ENCODE measurements at places on chromosomes 5 and 9.
A peak's percentile ranks its signal among the peaks of the same experiment; 100 is the strongest.

DNA sequence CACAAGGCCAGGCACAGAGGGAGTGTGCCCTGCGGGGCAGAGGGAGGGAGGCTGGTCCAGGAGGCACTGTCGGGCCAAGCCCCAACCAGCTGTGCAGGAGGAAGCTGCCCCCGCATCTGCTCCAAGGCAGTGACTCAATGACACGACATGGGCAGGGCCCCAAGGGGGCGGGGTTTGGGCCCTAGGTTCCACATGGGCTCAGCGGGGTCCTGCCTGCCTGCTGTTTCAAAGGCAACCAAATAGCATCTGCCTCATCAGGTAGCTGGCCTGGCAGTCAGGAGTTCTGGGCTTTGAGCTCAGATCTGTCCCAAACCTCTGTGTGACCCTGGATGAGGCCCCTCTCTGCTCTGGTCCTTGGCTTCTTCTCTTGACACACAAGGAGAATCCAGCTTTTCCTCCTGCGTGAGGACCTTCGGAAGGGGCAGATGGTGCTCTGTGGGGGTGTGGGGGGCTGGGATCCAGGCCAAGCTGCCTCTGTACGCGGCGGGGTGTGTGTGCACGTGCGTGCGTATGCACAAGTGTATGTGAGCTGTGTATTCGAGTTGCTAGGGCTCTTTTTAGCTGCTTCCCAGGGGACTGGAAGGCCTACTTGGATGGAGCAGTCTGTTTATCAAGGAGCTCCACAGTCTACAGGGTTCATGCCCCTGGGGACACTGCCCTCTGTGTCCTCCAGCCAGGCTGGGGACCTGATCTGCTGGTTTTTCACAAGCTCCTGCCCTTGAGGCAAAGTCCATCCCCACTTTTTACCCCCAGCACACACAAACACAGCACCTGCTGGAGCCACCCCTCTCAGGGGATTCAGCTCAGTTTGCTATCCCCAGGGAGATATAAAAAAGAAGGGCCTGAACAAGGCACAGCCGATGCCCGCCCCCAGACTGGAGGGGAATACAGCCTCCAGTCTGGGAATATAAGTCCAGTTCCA, 138.9 kb downstream of the RGS3 start:
- DNase-seq = no peak

DNA sequence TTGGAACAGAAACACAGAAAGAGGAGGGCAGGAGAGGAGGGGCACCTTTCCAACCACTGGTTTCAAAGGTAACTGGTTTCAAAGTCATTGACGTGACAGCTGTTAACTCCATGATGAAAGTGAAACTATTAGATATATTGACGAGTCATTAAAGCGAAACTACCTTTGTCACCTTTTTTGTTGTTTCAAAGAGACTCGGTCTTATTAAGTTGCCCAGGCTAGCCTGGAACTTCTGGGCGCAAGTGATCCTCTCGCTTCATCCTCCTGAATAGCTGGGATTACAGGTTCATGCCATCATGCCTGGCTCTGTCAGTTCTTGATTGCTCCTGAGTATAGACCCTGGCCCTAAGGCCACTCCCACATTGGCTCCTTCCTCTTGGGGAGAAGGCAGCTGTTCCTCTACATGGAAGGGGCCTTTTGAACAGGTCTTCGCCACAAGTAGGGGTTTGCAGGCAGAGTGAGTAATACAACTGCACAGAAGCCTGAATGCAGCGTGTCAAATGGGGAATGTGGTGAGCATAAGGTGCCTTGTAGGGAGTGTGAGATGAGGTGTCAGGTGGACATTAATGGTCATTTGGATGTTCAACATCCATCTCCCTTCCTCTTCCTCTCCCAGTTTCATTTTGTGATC, 3.4 kb upstream of the F12 start:
- DNase-seq = no peak

GRCh38 chr5:146902471-146902870, 23.9 kb upstream of the PPP2R2B start:
- no peak for DNase-seq

- DNase-seq = no peak
These were observed 43.5 kb upstream of the PJA2 start for GRCh38 chr5:109453251-109453650.

GRCh38 chr9:21592063-21592338, 109.9 kb upstream of the IFNE start:
- no peak for DNase-seq

DNA sequence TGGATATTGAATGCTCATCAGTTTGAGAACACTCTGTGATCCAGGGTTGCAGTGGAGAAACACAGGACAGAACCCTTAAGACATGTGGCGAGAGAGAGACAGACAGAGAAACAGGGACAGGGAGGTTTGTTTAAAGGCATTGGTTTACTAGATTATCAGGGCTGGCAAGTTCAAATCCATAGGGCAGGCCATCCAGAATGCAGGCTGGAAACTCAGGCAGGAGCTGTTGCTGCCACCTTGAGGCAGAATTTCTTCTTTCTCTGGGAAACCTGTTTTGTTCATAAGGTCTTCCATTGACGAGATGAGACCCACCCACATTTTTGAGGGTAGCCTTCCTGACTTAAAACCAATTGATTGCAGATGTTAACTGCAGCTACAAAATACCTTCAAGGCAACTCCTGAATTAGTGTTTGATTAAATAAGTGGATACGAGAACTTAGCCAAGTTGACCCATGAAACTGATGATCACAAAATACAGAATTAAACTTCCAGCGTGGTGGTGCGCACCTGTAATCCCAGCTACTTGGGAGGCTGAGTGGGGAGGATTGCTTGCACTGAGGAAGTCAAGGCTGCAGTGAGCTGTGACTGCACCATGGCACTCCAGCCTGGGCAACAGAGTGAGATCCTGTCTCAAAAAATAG, 55.9 kb downstream of the NSUN2 start:
- no peak for DNase-seq

- no peak for DNase-seq
These were observed at the start of gene PALM2AKAP2 for GRCh38 chr9:109779711-109780452. Gene PALM2AKAP2, plus strand, starts transcription at chr9:109780198. Its CDS starts 291 bp downstream, at chr9:109780489.

DNA sequence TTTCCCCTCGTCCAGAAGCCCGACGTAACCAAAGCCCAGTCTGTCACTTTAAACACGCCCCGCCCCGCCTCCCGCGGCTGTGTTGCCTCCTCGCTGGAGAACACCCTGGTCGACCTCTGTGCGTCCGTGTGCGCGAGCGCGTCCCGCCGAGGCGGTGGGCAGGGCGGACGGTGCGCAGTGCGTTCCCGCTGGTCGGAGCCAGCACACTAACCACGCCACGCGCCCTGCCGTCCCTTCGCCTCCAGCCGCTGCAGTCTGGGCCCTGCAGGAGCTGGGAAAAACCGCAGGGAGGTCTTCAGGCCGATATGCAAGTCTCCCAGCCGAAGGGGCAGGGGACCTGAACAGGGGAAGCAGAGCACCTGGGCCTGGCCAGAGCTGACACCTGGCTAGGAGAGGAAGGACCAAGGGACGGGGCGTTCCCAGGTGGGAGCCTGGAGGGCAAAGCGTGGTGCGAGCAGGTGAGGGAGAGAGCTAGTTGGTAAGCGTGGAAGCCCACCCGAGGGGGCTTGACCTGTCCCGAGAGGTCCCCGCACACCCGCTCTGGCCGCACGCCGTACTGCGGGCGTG, 1.3 kb upstream of the PHPT1 start:
- DNase-seq = peak; percentile 65

DNA sequence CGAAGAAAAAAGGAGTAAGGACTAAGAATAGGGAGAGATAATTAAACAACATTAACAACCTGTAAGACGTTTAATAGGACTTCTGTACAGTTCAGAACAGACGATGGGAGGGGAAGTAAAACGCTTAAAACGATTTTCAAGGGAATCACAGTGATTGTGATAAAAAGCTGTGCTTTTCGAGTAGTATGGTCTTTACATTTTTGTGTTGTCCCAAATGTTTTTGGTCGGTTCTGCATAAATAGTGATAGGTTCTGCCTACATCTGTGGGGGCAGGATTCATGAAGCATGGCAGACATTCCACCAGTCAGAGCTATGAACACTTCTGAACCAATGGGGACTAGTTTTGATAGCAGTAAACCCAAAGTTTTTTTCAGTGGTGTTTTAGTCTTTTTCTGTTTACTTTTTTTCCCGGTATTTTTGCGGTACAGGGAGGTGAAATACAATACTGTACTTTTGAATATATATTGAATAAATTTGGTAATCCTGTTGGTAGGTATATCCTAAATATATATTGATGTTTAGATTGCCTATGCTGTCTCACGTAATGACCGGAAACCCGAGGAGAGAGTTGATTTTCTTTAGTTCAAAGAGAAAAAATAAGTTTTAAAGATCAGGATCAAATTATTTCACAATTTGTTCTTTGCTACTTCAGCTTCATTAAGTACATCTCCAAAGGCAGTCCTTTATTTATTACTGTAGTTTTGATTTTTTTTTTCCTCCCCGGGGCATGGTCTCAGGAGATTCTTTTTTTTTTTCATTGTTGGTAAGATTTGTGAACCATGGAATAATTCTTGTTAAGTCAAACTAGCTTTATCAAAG, 1.3 kb downstream of the ERBIN start:
- no peak for DNase-seq

DNA sequence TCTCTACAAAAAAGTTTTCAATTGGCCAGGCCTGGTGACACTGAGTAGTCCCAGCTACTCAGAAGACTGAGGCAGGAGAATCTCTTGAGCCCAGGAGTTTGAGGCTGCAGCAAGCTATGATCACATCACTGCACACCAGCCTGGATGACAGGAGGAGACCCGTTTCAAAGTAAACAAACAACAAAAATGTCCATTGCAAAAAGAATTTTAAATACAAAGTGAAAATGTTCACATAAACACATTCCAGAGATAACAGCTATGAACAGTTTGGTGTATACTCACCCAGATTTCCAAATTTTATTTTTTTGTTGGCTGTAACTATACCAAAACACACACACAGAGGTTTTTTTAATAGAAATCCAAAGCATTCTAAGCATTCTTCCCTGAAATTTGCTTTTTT, 39.8 kb downstream of the ADRA1B start:
- DNase-seq = no peak
